ENCODE measurements at places on chromosomes 5 and 9.

GRCh38 chr9:76023715-76024195 lies 133.3 kb downstream of the PCSK5 start:
- DNase-seq = no peak

- no peak for DNase-seq
These were observed 206.5 kb downstream of the DAB2IP start for GRCh38 chr9:121857928-121858327.

- DNase-seq = no peak
These were observed 2.1 kb downstream of the PRRC1 start for GRCh38 chr5:127519527-127519926.

- no peak for DNase-seq
These were observed 33.8 kb downstream of the ZNF131 start for GRCh38 chr5:43154469-43154868.

DNA sequence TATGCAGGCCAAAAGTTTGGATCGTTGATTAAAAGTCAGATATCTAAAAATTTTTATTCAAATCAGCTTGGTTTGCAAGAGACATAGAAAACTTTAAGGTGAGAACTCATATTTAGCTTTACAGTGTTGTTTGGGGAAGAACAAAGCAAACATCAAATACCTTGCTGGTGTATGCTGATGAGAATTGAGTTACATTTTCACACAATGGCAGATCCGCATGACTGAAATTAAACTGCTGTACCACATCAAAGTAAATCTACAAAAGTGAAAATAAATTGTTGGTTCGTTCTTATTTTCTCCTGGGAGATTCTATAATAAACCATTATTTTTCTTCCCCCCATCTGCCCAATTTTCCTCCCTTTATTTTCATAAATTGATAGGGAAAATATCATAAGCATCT lies 198.2 kb upstream of the PCSK5 start:
- no peak for DNase-seq

DNA sequence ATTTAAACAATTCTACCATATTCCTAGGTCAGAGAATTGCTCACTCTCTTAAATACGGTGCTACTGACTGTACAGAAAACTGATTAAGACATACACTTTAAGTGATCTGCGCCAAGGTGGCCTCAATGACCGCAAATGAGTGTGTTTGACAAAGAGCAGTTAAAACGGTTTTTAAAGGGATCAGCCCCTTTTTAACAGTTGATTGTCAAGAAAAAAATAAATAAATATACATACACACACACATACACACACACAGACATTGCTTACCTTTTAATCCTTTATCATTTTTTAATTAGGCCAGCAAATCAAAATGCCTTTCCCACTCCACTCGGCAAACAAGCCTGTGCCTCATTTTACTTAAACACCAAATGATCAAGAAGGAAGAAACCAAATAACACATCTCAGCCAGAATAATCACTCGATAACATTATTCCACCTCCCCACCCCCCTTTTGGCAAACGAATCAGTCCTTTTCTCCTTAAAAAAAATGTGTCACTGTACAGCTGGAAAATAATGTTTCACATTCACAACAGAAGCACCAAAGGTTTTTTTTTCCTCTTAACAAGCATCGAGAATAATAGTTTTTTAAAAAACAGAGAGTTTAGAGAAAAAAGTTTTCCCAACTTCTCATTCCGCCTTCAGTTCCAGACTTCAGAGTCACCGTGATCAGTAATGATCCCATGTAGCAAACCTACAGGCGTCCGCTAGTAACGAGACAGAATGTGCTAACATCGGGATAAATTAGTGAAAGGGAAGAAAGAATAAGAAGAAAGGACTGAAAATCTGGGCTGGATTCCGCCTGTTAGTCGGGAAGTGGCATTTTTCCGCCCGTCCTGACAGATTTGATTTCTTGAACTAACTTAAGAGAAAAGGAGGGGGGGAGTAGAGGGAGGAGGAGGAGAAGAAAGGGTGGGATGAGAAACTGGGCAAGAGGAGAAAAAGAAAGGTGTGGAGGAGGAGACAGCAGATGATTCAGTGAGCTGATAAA lies at the start of gene ZNF608:
Gene ZNF608 (minus strand): TSS at position 712 of the 988 bp plus-strand sequence. CDS start 1,650 bp downstream, outside the sequence.
- no peak for DNase-seq

DNA sequence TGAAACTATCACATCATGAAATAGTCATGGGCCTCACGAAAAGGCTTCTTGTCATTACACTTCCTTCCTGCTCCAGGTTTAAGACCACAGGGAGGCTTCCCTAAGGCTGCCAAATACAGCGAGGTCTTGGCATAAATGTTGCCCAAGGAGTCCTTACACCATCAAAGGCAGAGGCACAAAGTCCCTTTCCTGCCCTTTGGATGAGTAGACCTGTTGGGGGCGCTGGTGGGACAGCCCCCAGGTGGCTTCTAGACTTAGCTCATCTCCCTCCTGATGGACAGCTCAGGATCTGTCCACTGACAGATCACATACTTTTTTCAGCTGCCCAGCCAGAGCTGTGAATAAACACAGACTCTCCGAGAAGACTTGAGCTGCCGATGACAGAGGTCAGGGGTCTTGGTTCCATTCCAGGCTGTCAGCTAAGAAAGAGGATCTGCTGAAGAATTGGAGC lies 15.5 kb upstream of the MEGF9 start:
- no peak for DNase-seq

GRCh38 chr5:72507907-72508238 lies 663 bp upstream of the ZNF366 start:
- no peak for DNase-seq

GRCh38 chr5:9713356-9713755 lies 83.2 kb upstream of the TAS2R1 start:
- no peak for DNase-seq

DNA sequence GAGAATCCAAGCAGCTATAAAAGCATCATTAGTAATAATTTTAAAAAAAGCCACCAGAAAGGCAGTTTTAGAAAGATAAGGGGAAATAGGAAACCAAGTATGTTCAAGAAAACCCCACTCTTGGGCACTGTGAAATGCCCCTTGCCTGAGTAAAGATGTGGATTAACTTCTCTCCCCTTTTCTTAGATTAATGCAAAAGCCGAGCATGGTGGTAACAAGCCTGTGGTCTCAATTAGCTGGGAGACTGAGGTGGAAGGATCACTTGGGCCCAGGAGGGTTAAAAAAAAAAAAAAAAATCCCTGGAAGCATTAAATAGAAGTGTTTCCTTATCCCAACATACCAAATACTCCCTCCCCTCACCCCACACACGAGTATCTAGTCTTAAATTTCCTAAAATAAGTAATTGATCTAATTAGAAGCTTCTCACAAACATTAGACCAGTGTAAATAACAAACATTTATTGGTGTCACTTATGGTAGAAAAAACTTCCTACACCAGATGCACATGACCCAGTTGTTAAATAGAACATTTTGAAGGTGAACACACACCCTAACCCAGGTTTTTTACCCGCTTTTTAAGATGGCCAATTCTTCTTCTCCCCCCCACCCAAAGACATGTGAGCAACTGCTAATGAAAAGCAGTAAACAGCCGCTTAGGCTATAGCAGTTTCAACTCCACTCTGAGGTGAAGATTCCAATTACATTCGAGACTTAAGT lies 5.2 kb downstream of the HSPA5 start:
- no peak for DNase-seq

GRCh38 chr5:154421868-154422267 lies 23.9 kb upstream of the SAP30L start:
- DNase-seq = no peak

DNA sequence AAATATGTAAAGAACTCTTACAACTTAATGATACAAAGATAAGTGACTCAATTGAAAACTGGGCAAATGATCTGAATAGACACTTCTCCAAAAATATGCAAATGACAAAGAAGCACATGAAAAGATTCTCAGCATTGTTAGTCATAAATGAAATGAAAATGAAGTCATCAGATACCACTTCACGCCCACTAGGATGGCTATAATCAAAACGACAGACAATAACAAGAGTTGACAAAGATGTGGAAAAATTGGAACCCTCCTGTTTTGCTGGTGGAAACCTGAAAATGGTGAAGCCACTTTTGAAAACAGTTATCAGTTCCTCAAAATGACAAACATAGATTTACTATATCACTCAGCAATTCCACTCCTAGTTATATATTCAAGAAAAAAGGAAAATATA lies 7.9 kb upstream of the SYK start:
- DNase-seq = no peak

DNA sequence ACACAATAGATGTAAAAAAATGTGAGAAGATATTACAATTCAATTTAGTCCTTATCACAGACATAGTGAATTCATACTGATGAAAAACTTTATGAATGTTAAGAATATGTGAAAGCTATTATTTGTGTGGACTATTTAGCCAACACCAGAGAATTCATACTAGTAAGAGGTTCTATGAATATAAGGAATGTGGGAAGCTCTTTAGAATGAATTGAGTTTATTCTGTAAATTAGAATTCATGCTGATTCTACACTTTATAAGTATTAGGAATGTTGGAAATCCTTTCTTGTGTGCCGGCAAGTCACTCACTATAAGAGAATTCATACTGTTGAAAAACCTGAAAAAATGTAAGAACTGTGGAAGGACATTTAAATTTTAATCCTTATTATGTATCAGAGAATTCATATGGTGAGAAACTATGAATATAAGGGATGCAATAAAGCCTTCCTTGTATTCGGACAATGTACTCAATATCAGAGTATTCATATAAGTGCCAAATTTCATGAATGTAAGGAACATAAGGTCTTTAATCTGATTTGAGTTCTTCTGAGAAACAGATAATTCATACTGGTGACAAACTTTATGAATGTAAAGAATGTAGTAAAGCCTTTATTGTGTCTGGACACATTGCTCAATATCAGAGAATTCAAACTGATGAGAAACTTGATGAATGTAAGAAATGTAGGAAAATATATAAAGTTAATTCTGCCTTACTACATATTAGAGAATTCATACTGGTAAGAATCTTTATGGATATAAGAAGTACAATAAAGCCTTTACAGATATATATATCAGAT lies 21.6 kb upstream of the PCDHA1 start:
- no peak for DNase-seq

- no peak for DNase-seq
These were observed 97.4 kb downstream of the BNC2 start for GRCh38 chr9:16773116-16773515.

DNA sequence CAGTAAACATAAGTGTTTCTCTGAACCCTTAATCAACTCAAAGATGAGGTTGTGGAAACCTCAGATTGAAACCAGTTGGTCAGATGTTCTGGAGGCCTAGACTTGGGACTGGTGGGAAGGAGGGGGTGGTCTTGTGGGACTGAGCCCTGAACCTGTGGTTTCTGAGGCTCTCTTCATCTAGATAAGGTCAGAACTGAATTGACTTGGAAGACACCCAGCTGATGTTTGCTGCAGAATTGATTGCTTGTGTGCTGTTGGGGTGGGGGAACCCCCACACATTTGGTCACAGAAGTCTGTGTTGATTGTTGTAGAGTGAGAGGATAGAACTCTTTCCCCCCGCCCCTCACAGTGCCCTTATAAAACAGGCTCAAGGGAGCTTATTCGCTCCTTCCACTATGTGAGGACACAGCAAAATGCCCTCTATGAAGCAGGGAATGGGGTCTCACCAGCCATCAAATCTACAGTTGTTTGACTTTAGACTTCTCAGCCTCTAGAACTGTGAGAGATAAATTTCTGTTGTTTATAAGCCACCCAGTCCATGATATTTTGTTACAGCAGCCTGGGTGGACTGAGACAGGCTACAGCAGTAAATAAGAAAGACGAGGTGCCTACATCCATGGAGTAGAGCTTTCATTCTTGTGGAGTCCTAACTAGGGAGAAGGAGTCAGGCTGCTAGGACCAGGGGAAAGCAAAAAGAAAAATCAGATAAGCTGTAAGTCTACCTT lies 25.7 kb upstream of the UGCG start:
- no peak for DNase-seq

DNA sequence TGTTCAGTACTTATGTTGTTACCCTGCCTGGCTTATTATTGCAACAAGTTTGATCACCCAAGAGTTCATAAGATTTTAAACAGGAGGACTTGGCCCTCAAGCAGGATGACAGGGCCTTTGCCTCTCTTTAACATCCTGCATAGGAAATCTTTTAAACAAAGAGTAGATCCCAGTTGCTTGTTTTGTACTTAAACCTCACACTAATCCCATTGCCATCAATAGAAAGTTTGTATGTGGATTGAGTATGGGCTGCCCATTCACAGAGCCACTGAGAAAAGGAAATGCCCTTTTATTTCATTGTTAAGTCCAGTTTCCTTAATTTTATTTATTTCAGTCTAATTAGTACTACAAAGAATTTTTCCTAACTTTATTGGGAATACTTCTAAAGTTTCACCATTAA lies 52.2 kb upstream of the FGF10 start:
- DNase-seq = no peak

DNA sequence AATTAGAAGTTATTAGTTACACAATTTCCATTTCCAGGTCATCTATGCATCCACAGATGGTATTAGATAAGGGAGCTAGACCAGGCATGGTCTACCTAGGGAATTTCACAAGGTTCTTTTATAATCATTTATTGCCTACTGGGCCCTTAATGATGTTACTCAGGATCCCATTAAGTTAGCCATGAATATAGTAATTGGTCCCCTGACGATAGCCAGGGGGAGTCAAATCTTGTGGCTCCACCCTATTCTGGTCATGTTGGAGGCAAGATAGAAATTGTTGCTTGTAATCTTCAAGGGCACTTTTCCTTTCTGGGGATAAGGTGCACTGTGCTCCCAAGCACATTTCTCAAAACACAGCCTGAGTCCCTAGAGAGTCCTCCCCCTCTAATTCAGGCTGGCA lies 14.1 kb upstream of the ELL2 start:
- no peak for DNase-seq

- DNase-seq = no peak
These were observed 25.4 kb downstream of the HMHB1 start for GRCh38 chr5:143837306-143837848.

GRCh38 chr5:1480217-1480616 lies 35.0 kb upstream of the SLC6A3 start:
- DNase-seq = no peak

DNA sequence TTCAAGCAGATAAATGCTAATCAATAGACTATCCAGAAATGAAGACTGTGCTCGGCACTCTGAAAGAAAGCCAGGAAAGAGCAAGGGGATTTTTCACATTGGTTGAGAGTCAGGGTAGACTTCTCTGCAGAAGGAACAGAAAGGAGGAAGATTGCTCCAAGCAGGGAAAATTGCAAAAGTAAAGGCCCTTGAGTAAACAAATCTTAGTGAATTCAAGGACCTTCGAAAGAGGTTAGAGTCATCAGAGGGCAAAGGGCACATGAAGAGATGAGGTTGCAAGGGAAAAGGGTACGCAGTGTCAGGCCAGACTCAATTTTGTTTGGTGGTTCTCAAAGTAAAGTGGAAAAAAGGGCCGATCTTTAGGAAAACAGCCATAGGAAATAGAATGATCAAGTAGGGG lies 157.6 kb upstream of the RAI14 start:
- no peak for DNase-seq
